ENCODE measurements at places on chromosomes 7 and 10.

DNA sequence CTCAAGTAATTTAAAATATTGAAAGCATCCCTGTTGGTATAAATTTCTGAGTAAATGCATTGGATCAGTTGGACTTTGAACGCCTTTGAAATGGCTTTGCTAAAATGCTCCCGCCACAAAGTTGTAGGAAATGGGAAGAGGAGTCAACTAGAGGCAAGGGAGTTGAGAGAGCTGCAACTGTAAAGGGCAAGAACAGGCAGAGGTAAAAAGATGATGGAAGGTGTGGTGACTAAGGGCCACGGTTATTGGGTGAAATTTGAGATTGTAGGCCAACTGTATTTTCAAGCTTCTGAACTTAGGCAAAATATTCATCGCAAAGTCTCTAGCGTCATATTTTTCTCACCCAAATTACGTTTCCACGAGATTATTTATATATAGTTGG is 595 bp upstream of the SUMF2 start:
- no peak for DNase-seq

DNA sequence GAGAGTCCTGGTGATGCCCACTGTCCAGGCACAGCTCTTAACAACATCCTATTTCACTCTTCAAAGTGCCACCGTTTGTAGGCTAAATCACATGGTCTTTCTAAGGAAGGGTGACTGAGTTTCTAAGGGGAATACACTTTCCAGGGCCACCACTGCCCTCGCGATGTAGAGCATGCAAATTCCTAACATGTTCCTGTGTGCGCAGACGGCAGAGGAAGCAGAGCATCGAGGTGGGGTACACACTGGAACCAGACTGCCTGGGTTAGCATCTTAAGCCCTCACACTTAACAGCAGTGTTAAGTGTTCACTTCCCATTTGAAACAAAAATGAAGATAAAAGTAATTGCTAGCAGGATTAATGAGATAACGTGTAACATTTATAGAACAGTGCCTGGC is 3.0 kb downstream of the VOPP1 start:
- DNase-seq = no peak

DNA sequence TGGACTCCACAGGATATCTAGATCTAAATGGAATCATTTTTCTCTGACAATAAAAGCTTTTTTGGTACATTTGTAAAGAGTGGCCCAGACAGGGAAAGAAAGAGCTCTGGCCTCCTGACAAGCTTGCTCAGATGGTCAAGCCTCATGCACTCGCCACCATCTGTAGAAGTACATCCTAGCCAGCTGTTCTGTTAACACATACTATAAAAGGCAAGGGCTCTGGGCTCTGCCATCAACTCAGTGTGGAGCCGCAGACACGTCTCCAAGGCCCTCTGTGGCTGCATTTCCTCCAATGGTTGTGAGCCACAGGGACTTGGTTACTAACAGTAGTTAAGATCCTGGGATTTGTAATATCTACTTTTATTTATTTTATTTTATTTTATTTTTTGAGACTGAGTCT is 70.8 kb upstream of the KDM7A start:
- DNase-seq = no peak

- DNase-seq = no peak
Measured at GRCh38 chr10:82811621-82812020, 936.6 kb downstream of the NRG3 start.

DNA sequence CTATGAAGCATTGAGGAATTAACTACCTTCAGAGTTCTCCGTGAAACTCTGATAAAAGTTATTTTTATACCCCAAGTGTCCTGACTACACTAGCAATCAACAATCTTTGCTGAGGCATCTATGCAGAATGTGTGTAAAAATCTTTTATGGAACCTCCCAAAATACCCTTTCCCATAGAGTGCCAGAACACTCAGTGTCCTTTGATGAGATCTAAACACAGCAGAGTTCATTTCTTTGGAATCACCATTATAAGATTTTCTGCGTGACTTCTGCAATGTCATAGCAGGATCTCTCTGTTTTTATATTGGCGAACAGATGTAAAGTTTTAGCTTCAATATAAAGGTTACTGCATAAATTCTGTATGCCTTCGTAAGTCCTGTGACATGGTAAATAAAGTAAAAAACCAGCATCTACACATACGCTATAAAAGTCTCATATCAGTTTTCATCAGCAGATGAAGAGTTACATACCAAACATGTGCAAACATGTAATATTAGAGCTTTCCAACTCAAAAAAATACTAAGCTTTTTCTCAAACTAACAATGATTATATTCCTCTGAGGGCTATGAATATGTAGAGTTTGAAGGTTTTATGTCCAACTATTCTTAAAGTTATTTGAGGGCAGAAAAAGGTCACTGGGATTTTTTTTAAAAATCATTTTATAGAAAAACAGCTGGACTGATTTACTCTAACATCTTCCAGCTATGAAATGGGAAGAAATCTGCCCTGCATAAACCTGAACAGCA is 67.2 kb downstream of the SKIDA1 start:
- DNase-seq = no peak

- no peak for DNase-seq
Measured at GRCh38 chr7:108810756-108811385, 241.2 kb downstream of the DNAJB9 start.

- DNase-seq = no peak
Measured at GRCh38 chr7:115232041-115232440, 310.1 kb downstream of the MDFIC start.

GRCh38 chr10:60646966-60647796 is 131.1 kb upstream of the CDK1 start:
- DNase-seq = peak; percentile 57

DNA sequence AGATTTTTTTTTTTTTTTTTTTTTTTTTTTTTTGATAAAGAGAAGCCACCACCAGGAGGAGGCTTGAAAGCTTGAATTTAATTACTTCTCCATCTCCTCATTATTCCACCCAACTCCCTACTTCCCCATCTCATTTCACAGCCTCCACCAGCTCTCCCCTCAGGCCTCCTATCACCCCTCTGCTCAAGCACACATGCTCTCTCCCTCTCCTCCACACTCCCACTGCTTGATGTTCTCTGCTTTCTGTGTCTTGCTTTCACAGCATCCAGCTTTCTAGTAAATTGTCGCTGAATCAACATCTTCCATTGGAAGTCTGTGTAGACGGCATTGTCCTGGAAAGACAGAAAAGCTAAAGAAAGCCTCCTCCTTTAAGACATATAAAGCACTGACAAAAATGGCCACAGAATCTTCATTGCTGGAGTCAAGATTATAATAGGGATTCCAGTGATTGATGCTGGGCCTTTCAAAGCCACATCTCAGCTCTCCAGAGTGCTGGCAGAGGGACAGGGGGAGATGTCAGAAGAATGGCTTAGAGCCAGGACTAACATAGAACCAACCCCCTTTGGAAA is 58.3 kb downstream of the DOCK4 start:
- DNase-seq = no peak

- DNase-seq = no peak
Measured at GRCh38 chr7:69318794-69319193, 279.5 kb upstream of the AUTS2 start.

GRCh38 chr7:116339564-116339963 is 129.2 kb downstream of the TES start:
- no peak for DNase-seq

GRCh38 chr7:8908889-8909288 is 475.5 kb downstream of the NXPH1 start:
- DNase-seq = no peak

DNA sequence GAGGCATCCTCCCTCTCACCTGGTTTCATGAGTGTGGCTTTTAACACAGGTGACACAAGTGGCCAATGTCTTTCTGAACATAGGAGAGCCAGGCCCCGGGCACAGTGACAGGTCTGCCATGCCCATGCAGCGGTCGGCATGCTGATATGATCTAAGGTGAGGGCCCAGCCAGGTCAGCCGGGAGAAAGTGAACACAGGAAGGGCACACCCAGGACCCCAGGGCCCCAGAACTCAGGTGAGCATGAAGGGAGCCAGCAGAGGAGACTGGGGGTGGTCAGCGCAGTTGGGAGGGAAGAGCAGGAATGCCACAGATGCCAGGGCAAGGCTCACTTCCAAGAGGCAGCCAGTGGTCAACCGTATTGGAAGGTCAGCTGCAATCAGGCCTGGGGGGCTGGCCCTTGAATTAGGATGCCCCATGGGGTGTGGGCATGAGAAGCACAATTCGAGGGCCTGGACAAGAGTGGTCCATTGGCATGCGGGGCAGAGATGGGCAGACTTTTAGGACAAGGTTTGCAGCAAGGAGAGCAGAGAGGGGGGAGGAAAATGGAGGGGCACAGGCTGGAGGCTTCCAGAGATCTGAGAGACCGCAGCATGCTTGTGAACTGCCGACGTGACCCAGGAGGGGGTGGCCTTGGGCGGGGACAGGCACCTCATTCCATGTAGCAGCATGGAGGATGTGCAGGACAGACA is 3.9 kb upstream of the INPP5A start:
- no peak for DNase-seq

- DNase-seq = no peak
Measured at GRCh38 chr7:130458257-130458656, 17.4 kb upstream of the CEP41 start.

DNA sequence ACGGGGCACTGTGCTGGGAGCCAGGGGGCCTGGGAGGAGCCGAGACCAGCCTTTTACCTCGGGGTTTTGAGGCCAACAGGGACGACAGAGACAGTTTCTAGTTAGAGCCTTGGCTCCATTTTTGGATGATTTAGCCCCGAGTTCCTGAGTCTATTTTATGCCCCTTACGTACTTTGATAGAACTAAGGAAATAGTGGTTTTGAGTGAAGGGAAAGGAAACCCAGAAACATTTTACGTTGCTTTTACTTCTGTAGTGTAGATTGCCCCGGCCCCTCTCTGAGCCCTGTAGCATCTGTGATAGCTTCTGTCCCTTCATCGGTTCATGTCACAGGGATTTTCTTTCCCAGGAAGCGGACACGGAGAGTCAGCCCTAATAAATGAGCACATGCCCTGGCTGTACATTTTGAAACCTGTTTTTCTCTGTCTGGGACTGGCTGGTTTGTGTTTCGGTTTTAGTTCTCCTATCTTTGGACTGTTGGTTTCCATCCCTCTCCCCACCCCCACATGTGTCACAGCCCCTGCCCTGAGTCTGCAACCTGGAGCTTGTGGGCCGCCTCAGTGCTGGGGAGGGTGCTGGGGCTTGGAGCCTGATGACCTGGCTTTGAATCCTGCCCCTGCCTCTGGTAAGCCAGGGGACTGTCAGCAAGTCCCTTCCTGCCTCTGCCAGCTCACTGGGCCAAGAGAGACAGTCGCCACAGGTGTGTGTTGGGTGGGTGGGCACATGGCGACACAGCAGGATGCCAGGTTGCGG is 6.9 kb upstream of the ORAI2 start:
- peak; percentile 74 for DNase-seq

GRCh38 chr10:11205030-11205772 is 187.5 kb downstream of the CELF2 start:
- no peak for DNase-seq

GRCh38 chr10:29392376-29393021 is 103.6 kb downstream of the LYZL1 start:
- DNase-seq = no peak

- DNase-seq = no peak
Measured at GRCh38 chr10:62618576-62619412, 185.7 kb upstream of the ADO start.

DNA sequence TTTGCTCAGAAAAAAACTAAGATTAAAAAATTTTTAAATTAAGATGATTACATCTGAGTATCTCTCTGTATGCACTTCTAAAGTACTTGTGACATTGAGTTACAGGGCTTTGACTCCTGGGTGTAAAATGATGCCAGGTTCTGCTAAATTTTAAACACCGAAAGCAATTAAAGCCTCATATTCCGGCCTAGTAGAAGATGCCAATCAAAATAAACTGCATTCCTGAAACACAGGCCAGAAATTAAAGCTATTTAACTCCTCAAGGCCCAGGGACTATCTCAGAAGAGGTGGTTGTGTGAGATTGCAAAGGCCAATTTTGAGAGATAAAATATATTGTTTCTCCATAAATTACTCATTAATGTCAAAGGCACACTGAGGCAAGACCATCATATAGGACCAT is 388.3 kb downstream of the KIF20B start:
- no peak for DNase-seq

- DNase-seq = no peak
Measured at GRCh38 chr10:52194716-52195115, 119.4 kb upstream of the DKK1 start.

GRCh38 chr7:1915956-1916600 is 246.0 kb downstream of the ELFN1 start:
- DNase-seq = no peak

GRCh38 chr10:124827474-124827873 is 25.9 kb downstream of the ABRAXAS2 start:
- DNase-seq = no peak

All from activated CD4-positive, alpha-beta T cell treated with anti-CD3 and anti-CD28 coated beads, Interleukin-2, amount 50 U/mL, for 24 hours (primary cell).